Naive thymus-derived CD4-positive, alpha-beta T cell (primary cell): ENCODE measurements at places on chromosomes 11 and 22.

- no peak for DNase-seq
Measured at GRCh38 chr11:70040452-70040851, 37.7 kb upstream of the ANO1 start.

DNA sequence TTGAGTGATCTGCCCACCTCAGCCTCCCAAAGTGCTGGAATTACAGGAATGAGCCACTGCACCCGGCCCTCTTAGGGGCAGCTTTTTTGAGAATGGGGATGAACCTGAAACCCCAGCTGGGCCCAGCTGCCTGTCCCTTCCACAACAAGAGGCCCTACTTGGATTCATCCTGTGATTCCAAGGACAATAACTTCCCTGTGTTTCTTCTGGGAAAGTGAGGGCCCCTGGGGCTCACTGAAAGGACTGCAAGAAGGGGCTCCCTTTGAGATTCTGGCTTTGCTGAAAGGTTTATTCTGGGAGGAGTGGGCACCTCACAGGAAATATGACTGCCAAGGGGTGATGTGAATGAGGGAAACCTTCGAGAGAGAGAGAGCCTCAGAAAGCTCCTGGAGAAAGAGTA, 12.3 kb upstream of the GNAZ start:
- no peak for DNase-seq

DNA sequence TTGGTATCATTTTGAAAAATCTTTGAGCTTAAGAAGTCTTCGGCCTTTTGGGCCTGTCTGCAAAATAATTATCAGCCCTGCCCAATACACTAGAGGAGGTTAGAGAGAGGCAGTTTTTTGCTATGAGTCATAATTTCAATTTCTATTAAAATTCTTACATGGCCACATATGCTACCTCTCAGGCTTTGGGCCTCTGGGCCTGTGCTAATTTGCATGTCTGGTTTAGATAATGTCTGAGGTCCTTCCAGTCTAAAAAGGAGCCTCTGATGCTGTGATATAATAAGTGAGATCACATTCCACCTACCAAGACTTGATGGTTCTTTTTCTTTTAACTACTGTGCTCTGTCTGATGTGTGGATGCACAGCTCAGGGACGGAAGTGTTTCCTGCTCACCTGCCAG, 70.8 kb downstream of the KCNJ1 start:
- no peak for DNase-seq

DNA sequence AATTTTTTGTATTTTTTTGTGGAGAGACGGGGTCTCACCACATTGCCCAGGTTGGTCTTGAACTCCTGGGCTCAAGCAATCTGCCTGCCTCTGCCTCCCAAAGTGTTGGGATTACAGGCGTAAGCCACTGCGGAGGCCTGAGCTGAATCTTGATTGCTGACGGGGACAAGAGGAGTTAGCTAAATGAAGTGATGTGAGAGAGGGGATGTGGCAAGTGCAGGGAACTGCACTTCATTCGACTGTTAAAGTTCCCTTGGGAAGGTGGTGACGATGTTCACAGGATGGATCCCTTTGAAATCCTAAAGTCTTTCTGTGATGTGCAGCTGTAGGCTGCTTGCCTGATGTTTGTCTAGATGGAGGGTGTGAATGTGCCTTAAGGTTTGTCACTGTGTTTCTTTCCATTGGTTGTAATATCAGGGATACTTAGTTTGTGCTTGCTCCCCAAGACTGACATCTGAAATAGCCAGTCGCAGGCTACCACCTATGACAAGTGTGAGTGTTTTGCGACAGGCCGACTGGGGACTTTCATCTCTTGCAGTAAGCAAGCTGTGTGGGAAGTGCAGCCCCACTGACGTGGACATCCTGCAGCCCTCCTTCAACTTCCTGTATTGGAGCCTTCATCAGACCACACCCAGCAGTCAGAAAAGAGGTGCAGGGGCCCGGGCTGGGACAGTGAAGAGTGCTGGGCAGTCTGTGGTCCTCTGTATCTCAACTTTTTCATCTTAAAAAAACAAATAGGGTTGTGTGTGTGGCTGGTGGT, 19.6 kb upstream of the CCDC134 start:
- DNase-seq, result peak; percentile 78

GRCh38 chr11:86245369-86246292, 1.1 kb downstream of the EED start:
- no peak for DNase-seq
